Thyroid gland (tissue), 4 donors: ENCODE measurements at places on chromosomes 4 and X.

DNA sequence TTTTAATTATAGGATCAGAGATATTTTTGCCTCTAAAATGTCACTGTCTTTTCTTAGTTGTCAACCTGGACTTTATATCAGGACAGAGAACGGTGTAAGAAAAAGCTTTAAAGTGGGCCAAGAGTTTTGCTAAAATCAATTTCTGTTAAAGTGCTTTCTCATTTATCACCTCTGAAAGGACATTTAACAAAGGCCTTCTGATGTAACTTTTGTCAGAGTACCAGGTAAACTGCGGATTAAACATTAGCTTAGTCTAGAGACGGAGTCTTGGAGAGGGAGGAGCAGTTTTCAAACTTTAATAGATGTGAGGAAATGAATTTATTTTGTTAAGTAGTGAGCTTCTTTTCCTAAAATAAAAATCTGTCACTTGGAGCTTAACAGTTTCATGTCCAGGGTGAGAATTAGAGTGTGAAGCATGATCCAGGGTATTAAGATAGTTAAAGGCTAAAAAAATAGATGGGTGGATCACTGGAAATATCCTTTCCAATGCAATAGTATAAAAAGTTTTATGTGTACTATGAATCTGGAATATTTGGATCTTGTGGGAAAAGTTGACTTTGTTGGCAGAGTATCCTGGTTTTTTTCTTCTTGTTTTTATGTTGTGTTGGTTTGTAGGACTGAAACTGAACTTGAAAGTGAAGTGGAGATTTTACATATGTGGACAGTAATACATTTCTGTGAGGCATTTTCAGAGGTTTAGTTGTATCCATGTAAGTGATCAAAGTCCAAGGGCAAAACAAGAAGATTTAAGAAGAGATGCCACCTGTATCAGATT is 33.6 kb upstream of the BMPR1B start:
- no peak for DNase-seq

GRCh38 chr4:103853627-103854026 is 133.8 kb upstream of the TACR3 start:
- no peak for DNase-seq

DNA sequence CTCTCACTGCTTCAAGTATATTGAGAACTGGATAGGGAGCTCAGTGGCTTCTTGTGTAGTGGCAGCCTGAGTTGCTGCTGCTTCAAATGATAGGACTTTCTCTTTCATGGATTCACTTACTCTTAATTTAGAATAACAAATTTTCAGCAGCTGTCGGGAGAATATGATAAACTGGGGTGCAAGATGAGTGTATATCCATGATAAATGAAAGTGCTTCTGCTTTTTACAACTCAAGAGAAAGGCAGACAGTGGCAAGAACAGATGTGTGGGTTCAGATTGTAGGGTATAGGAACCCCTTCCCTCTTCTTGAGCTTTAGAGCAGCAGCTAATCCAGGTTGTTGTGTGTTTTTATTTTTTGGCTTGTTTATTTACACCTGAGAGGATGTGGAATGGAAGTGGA is 1.0 kb downstream of the SH3BGRL start:
- DNase-seq, result no peak

- no peak for DNase-seq
Observed at GRCh38 chr4:67682266-67682665, 18.7 kb downstream of the UBA6 start.

DNA sequence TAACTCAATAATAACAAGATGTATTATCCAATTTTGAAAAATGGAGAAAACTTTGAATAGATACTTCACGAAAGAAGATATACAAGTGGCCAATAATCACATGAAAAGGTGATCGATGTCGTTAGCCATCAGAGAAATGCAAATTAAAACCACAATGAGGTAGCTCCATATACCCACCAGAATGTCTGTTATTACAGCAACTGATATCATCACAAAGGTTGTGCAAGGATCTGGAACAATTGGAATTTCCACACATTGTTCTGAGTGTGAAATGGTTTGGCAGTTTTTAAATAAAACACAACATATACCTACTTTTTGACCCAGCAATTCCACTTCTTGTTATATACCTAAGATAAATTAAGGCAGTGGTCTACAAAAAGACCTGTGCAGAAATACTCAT is 71.7 kb downstream of the IRS4 start:
- DNase-seq, result no peak

GRCh38 chr4:55116450-55116849 is 8.9 kb downstream of the KDR start:
- DNase-seq, result no peak
